ENCODE measurements at places on chromosomes 6 and 20.
A peak's percentile ranks its signal among the peaks of the same experiment; 100 is the strongest.

- no peak for DNase-seq
Measured at GRCh38 chr6:138662471-138662870, 111.1 kb upstream of the CCDC28A start.

DNA sequence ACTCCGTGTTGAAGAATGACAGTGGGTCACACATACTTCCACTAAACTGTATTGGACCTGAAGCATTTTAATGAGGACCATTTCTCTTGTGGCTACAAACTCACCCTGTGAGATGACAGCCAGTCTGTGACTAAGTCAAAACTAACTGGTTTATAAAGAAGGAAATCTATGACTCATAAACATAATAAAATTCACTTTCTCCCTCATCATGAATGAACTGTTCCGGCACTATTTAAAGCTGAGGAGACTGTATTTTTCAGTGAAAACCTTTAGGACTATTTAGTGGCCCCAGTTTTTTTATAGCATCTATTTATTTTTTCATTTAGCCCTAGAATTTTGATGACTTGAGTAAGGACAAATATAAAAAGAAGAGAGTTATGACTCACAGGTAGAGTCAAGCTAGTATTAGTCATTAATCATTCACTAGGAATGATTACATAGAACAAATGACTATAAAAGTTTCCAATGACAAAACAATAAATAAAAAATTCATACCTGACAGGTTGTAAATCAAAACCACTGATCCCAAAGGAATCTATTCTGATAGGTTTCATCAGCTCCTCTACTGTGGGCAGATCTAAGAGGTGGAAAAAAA lies 34.2 kb downstream of the CEP162 start:
- DNase-seq, result no peak

GRCh38 chr6:41122918-41123317 lies 31.2 kb downstream of the TREML1 start:
- DNase-seq, result no peak

DNA sequence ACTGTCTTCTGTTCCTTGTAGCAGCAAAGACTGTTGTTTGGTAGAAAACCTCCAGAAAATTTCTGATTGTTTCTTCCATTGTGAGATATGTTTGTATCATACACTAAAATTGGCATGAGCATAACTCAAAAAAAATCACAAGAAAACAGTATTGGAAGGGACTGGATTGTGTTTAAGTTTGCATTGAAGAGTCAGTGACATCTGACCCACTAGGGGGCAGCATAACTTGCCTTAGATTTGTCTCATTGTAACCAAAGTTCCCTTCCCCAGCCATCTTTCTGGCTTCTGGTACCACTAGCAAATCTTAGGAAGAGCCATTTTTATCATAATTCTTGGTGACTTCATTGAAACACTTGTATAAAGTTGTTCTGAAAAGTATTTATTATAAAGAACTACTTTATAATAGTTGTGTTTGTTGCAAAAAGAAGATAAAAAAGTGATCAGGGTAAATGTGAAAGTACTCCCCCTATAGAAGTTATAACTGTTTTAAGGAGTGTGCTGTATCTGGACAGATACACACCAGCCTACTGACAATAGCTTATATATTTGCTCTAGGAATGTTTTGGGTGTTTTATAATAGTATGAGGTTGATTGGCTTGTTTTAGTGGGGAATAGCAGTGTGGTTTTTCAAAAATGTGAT lies 7.7 kb downstream of the CSTF1 start:
- DNase-seq, result peak; percentile 5

- DNase-seq, result no peak
Measured at GRCh38 chr6:126038234-126038633, 51.9 kb downstream of the TRMT11 start.

- no peak for DNase-seq
Measured at GRCh38 chr6:24513602-24514001, 18.8 kb downstream of the ALDH5A1 start.

GRCh38 chr6:40642837-40643236 lies 55.7 kb upstream of the LRFN2 start:
- no peak for DNase-seq

DNA sequence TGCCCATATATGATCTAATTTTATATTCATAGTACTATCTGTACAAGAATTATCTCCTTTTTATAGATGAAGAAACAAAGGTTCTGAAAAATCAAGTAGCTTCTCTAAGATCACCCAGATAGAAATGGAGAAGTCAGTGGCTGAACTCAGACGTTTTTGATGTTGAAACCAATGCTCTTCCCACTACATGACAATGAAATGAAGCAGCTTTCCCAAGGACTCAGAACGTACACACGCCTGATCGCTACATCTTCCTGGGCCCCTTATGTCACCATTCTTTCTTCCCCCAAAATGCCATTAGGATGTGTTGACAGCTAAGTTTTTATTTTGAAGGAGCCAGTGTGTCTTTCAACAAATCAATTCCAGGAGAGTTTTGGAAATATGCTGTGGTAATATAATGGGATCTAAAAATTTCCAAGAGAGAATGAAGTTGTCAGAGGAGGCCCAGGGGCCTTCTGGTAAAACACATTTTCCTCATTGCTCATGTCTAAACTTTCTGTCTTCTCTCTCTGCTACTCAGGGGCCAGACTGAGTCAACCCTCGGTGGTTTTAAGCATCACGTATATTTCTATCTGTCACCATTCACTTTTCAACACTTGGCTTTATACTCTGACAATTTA lies 98.1 kb upstream of the COL21A1 start:
- no peak for DNase-seq

Measured in GOT3 (cell line).